ENCODE measurements at places on chromosomes 13 and 19.

- no peak for DNase-seq
These were observed 17.9 kb downstream of the SLC25A42 start for GRCh38 chr19:19081642-19082151.

GRCh38 chr19:2615782-2616181 lies 86.7 kb downstream of the GNG7 start:
- no peak for DNase-seq

DNA sequence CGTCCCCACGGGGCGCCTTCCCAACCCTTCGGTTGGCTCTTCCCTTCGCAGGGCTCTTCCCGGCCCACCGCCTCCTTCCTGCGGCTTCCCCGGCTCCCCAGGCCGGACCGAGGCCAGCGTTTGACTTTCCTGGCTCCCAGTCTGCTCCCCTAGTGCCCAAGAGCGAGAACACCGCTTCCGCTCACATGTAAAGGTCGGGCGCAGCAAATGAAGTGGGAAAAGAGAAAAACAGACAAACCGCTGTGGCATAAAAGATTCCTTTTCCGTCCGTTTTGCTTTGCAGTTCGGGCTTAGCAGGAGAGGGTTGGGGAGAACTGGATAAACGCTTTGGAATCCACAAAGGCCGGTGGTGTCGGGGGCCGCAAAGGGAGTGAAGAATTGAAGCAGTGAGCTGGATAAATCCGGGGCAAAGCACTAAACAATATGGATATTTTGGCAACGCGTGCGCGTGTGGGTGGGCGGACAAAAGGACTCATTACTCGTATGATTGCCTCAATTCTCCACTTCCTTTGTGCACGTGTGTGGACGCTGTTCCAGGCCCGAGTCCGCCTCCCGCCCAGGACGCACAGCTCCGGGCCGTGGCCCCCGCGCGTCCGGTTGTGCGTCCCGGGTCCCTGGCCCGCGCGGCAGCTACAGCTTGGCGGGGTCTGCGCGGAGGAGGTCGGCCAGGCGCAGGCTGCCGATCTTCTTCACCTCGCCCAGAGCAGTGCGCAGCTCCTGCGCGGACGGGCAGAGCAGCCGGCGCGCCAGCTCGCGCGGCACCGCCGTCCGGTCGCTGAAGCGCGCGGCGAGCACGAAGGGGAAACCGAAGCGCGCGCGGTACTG lies 8.6 kb upstream of the CDX2 start:
- no peak for DNase-seq

DNA sequence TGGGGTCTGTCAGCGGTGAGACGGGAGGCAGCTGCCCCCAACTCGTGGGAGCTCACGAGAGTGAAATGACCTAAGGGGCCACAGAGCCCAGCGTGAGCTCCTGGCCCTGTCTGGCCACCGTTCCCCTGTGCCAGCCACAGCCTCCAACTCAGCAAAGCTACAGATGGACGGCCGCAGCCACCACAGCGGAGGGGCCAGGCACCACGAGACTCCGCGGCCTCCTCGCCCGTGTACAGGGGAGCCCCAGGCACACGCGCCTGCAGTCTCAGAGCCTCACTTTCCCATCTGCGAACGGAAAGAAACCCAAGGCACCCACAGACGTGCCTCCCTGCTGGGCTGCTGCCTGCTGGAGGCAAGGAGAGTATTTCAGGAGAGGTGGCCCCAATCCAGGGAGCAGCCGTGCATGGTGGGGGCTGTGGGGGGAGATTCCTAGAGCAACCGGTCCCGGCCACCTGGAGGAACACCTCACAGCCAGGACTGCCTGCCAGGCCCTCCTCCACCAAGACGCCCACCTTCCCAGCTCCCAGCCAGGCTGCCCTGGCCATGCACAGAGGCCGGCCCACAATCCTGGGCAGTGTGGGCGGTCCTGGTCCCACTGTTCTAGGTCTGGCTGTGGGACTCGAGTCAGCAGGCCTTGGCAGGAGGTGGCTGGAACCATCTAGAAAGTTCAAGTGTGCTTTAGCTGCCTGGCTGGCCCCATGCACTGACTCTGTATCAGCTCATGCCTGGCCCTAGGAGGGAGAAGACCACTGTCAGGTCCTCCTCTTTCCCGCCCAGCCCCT lies 1.9 kb downstream of the MKNK2 start:
- no peak for DNase-seq

DNA sequence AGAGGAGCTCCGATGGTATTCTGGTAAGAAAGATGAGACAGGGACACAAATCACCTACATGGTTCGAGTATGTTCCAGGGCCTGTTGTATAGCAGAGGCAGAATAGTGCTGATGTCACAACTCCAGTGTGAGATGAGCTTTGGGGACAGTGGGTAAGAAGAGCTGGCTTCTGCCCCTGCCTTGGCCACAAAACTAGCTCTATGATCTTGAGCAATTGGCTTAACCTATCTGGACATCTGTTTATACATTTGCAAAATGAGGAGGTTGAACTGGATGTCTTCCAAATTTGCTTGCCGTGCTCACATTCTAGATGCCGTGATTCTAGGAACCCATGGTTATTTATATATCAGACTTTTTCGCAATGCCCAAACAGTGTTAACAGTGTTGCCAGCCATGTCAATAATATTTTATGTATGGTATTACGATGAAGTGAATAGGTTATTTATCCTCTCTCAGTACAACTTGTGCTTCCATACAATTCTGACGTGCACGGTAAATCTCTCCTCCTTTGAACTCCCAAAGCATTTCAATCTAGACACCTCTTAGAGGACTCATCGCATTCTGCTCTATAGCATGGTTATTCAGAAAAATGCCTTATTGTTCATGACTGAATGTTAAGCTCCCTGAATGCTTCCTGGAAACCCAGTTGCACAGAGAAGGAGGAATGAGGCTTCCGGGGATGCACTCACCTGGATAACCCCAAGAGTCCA lies 316.0 kb downstream of the FOXO1 start:
- DNase-seq = no peak

DNA sequence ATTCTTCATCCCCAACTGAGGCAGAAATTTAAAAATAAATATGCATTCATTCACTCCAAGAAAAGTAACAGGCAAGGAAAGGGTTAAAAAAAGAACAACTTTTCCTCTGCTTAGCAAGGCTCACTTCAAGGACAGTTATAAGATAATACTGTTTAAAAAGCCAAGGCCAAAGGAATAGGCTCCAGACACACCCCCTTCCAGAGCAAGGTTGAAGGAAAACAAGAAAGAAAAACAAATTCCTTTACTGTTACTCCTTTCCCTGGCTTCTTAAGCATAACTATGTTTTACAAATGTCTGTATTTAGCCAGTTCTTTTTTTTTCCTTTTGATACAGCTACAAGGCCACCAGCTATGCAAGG lies 8.5 kb downstream of the SIGLEC11 start:
- no peak for DNase-seq

DNA sequence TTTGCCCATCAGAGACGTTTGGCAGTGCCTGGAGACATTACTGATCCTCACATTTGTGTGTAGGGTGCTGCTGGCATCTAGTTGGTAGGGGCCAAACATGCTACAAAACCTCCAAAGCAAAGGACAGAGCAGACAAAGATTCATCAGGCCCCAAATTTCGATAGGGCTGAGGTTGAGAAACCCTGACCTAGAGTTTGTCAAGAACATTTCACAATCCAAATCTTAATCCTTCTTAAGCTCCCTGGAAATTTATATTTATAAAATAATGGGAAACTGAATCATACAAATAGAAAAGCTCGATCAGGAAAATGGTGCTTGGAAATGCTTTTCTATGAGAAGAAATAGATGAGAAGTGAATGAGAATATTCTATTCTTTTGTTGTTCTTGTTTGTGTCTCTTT lies 273.6 kb downstream of the DCT start:
- no peak for DNase-seq

GRCh38 chr13:52012512-52012836 lies 276 bp downstream of the ALG11 start:
- DNase-seq = no peak

DNA sequence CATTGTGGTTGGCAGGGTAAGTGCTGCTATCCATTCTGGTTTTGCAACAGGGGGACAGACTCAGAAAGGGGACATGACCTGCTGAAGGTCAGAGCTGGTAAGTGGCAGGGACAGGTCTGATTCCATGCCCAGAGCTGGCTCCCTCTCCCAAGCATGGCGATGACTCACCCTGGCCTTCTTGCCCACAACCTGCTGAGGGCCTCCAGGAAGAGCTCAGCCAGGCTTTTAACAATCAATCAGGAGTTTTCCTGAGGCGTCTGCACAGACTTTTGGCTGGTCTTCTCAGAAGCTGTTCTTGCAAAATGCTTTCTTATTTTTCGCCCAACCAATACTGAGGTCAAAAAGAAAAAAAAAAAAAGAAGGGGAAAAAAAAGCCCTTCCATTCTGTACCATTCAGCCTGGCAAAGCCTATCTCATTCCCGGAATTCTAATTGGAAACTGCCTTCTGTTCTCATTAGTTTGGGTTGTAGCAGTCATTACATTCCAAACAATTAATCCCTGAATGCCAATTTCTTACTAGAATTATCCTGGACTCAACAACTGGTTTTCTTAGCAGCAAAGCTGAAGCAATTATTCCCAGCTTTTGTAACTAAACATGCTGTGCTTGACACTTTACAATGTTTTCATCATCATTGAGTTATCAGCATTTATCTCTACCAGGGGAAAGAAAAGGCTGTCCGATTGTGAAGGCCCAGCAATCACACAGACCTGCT lies 17.7 kb downstream of the SIAH3 start:
- no peak for DNase-seq

DNA sequence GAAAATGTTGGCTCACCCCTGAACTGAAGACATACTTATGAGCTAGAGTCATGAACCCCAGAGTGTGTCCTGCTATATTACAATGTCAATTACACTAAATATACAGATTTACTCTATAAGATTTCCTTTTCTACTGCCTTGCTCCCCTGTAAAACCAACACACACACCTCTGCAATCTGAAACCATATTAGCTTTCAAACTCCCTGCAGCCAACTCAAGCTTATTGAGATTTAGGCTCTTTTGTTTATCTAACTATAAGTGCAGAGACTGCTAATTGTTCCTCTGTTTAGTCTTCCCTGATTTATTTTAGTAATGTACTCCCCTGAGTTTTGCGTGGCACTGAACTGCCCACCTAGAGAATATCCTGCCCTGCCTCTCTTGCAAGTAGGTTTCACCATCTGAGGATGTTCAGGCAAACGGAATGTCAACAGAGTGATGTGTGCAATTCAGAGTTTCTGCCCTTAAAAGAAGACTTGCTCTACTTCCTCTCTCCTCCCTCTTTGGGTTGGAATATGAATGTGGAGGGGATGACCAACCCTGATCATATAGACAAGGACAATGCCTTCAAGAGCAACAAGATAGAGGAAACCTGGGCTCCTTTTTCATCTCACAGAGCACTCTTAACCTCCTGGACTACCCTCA lies 22.3 kb downstream of the FAM216B start:
- no peak for DNase-seq

GRCh38 chr13:77002590-77003190 lies 10.8 kb downstream of the CLN5 start:
- peak; percentile 6 for DNase-seq

DNA sequence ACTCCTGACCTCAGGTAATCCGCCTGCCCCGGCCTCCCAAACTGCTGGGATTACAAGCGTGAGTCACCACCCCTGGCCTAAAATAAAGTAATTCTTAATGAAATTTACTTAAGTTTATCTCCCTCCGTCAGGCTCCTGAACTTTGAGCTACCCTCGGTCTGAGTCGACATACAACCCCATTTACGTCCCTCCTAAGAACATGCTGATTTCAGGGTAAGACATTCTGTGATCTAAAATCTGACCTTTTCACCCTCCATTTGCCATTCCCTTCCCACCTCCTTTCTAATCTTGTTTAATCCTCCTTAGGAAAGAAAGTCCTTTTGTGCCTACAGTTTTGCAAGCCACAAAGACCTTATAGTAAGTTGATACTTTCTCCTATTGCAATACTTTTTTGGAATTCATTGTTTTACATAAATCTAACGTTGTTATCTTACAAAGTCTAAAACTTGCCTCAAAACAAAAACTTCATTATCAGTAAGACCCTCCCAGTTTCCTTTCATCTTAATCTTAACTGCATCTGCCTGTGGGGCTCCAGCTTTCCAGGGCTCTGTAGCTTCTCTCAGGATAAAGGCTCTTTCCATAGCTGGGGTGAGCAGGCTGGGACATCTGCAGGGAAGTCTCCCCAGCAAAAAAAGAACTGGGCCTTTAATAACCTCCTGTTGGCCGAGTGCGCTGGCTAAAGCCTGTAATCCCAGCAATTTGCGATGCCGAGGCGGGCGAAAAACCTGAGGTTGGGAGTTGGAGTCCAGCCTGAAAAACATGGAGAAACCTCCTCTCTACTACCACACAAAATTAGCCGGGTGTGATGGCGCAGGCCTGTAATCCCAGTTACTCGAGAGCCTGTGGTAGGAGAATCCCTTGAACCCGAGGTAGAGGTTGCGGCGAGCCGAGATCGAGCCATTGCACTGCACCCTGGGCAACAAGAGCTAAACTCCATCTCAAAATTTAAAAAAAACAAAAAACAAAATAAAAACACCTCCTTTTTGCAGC lies 143.1 kb downstream of the ZNF737 start:
- no peak for DNase-seq

DNA sequence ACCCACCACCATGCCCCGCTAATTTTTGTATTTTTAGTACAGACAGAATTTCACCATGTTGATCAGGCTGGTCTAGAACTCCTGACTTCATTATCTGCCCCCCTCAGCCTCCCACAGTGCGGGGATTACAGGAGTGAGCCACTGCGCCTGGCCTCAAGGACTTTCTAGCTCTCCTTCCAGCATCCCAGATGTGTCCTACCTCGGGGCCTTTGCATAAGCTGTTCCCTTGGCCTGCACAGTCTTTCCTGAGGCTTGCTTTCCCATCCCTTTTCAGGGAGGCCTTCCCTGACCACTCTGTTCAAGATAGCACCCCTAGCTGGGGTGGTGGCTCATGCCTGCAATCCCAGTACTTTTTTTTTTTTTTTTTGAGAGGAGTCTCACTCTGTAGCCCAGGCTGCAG lies 14.3 kb upstream of the BCAM start:
- no peak for DNase-seq

- no peak for DNase-seq
These were observed 39.6 kb upstream of the CYP4F8 start for GRCh38 chr19:15575406-15575805.

DNA sequence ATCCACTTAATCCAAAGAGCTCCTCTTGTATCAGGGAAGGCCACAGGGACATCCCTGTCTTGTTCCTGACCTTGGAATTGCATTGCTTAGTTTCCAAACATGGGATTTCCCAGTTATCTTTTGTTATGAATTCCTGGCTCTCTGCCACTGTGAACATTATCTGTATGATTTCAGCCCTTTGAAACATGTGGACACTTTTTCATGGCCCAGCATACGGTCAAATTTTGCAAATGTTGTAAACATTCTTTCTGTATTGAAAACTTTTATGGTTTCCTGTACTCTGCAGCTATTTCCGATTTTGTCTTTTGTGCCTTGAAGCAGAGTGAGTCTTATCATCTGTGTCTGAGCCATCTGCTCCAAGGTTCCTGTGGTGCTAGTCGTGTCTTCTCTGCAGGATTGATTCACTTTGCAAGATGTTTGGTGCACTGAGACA lies 4.5 kb upstream of the CFAP97D2 start:
- DNase-seq = no peak

DNA sequence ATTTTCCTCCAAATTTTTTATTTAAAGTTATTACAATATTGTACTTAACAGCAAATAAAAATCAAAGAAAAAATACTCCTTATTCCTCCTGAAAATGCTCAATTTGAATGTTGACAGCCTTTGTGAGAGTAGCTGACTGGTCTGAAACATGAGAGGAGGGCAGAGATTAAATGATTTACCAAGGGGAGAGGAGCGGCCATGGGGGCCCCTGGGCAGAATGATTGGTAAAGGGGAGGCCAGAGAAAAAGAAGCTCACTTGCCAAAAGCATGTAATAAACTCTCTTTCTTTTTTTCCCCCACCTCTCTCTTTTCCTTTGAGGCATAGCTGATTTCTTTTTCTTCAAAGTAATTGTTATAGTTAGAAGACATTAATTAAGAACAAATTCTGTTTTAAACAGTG lies 30.1 kb upstream of the FNDC3A start:
- no peak for DNase-seq
